CD4-positive, alpha-beta memory T cell (primary cell): ENCODE measurements at places on chromosomes 5 and 9.
A peak's percentile ranks its signal among the peaks of the same experiment; 100 is the strongest.

GRCh38 chr5:158591301-158591863 lies 508.3 kb downstream of the EBF1 start:
- DNase-seq, result no peak

DNA sequence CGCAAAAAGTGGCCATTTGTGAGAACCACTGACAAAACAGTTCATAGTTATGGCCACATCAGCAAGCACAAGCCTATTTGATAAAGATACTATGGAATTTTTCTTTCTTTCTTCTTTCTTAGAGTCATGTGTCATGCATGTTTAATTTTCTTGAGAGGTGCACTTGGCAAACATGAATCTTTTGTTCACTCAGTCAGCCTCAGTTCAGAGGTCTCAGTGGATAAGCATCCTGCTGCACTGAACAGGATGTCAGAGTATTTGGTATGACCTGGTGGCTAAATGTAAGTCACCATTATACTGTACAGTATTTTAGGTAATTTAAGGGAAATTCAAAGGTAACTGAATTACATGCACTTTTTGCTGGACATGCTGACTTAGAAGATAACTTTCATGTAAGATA lies 5.4 kb downstream of the NNT start:
- no peak for DNase-seq

DNA sequence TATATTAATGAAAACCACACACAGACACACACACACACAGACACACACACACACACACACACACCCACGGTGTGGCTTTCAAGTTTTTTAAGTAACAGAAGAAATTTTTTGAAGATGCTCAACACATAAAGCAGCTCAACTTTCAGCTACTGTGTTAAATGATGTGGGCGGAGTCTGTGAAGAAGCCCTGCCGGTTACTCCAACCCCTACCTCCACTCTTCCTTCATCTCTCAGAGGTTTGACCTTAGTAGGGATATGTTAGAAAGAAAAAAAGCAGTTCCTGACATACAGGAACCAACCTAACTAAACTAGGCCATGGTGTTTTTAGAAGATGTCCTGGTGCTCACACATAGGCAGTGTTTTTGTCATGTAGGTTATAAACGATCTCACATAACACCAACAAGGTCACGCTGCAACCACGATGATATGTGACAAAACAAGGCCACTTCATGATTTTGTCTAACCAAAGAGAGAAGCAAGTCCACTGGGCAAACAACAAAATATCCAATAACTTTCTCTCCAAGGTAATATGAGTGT lies 112.8 kb downstream of the EMB start:
- peak; percentile 5 for DNase-seq

DNA sequence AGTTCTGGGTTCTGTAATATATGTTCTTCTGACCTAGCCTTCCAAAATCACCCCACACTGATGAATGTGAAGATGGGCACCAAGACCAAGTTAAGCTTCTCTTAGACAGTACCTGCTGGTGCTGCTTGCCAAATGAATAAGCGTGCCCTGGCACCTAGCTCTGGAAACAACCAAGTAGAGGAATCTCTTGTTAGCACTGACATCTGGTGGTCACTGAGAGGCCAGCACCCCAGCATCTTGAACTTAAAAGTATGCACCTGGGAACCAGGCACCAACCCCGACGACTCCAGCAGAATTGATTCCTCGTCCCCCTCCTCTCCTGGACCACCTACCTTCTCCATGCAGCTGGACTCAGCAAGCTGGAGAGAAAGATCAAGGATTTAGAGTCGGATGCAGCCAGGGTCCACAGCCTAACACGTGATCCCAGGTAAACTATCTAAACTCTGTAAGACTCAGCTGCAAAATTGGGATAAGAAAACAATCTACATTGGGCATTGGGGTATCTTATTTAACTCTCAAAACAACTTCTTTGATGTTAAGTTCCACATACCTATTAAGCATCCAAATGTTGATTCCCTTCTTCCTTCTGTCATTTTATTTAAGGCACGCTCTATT lies 89.8 kb downstream of the SLC1A3 start:
- DNase-seq, result no peak

- no peak for DNase-seq
These were observed 33.6 kb downstream of the COL15A1 start for GRCh38 chr9:98977246-98977714.

DNA sequence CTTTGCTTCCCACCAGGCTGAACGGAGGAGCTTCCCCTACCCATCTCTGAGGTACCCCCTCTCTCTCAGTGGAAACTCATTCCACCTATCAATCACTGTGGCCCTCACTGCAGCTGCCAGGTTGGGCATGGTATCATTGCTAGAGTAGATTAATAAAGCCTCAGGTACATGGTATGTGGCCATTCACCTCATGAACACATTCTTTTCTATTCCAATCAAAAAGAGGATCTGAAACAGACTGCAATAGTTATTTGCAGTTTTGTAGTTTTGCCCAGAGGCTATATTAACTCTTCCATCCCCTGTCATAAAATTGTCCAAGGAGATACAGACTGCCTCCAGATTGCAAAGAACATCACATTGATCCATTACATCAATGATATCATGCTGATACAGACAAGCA lies 85.8 kb upstream of the MVB12B start:
- no peak for DNase-seq

DNA sequence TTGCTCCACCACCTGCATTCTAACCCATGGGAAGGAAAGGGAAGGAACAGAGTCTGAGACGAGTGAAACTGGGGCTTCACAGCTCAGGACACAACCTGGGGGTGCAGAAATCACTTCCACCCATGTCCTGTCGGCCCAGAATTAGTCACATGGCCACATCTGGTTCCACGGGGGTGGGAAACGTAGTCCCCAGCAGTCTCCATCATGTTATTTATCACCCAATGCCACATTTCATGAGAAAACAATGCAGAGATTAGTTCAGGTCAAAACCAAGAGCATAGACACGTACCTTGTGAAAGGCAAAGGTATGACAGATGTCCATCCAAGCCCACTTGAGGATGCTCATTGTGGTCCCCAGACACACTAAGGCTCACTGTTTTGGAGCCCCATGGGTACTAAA lies 125.1 kb downstream of the MED10 start:
- no peak for DNase-seq

GRCh38 chr5:126339215-126339805 lies 83.9 kb upstream of the GRAMD2B start:
- DNase-seq, result peak; percentile 58

DNA sequence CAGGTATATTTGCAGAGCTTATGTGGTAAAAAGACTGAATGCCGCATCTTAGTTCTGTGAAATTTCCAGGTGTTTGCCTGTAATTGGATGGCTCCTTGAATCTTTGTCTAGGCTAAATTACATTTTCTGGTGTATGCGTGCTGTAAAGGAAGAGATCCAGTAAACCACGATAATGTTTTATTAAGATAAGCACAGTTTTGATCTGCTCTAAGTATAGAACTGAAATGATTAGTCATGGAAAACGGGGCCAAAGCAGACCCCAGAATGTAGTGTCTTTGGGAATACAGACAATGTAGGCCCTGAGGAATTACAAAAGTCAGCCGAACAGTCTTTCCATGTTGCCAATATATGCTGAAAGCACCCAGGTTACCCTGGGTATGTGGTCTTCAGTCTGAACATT lies 257.3 kb downstream of the FANCC start:
- no peak for DNase-seq

GRCh38 chr9:113436728-113437515 lies 26.4 kb downstream of the C9orf43 start:
- DNase-seq, result no peak

GRCh38 chr5:135276151-135276550 lies 122.9 kb downstream of the MACROH2A1 start:
- no peak for DNase-seq

DNA sequence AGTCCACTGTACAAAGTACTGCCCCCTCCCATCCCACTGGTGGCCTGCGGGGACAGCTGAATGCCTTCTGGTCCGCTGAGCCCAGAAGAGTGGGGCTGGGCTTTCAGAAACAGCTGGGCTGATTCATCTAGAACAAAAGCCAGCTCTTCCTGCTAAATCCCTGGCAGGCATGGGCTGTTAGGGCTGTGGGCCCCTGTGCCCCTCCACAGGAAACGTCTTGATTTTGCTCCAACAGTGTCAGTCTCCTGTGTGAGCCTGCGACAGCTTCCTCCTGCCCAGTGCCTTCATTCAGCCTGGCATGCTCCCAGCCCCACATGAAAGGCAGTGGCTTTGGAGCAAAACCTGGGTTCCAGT lies 6.9 kb upstream of the GSN start:
- no peak for DNase-seq

DNA sequence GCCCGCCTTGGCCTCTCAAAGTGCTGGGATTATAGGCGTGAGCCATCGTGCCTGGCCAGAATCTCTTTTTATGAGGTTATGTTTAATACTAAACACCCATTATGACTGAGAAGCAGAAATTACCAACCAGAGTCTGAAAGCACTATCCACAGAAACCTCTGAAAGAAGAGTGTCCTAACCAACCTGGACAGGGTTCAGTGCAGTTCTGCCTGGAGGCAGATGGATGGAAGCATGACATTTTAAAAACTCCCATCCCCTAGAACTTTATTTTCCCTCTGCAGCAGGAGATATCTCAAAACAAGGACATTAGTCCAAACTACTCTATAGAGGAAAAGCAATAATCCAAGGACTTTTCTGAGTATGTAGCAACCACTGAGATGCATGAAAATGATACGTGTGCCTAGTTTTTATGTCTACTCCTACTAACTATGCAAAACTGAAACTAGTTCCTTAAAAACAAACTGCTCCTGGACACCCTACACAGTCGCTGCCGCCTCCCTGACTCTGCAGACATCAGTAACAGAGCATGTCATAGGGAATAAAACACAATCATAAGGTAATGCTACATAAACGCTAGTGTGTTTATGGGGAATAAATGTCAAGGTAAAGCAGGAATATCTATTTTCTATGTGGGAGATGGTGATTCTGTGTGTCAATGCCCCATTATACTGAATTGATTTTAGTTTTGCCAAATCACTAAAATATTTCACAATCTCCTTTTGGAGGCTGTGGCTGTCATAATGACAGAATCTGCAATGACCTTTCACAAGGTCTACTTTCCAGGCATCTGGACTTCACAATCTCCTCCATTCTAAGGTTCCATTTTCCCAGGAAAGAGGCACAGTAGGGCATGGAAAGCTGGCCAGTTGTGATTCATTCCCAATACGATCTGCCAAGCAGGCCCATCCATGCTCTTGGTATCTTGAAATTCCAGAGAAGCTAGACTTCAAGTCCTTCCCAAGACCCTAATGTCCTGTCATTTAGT lies 122.8 kb downstream of the SIL1 start:
- DNase-seq, result no peak

DNA sequence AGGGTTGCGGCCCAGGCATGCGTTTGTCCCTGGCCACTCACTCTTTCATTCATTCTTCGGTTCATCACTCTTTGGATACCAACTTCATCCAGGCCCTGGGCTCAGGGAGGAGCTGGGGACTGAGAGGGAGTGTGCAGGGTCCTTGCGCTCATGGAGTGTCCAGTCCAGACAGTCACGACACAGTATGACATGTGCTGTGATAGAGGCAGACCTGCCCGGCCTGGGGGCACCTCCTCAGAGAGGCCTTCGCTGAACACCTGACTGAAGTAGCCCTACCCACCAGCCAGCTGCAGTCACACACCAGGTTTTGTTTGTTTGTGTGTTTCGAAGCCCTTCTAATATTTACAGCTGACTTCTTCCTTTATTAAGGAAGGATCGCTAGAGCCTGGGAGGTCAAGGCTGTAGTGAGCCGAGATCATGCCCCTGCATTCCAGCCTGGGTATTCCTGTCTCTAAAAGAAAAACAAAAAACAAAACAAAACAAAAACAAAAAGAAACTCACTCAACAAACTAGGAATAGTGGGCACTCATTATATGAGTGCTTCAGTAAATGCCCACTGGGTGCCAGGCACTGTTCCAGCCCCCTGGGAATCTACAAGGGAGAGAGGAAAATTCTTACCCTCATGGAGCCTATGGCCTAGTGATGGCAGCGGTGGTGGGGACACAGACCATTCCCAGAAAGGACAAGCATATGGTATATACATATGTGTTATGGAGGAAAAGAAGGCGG lies 6.3 kb upstream of the PSD2 start:
- no peak for DNase-seq

DNA sequence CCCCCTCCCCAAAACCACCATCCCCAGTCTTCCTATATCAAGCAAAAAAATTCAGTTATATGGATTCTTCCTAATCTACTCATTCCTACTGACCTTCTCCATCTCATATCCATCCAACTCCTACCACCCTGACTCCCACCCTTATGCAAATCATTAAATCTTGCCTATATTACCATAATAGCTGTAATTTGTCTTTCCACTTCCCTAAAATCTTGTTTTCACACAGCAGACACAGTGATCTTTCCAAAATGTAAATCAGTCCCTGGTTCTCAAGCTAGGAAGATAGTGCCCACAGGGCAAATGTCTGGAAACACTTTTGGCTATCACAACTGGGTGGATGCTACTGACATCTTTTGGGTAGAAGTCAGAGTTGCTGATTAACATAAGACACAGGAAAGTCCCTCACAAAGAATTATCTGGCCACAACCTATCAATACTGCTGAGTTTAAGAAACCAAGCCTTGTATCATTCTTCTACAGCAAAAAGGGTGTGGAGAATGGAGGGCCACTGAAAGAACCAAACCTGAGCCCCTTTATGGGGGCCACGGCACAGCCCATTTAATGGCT lies 1.4 kb downstream of the SRA1 start:
- DNase-seq, result no peak

DNA sequence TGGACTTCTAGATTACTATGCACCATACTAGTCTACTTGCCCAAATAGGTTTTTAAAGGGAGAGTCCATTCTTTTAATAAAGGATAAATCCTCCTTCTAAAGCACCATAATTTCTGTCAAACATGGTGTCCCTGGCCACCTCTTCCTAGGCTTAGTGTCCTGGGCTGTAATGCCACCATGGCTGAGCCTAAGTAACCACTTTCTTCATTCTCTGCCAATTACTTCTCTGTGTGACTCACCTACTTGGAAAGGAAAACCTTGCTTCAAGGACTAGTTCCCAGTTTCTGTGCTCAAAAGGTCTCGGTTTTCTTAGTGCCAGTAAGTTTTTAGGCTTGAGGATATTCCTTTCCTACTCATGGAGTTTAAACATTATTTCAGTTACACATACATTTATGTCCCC lies 273.4 kb downstream of the DENND1A start:
- no peak for DNase-seq
